ENCODE measurements at places on chromosomes 5 and 9.

DNA sequence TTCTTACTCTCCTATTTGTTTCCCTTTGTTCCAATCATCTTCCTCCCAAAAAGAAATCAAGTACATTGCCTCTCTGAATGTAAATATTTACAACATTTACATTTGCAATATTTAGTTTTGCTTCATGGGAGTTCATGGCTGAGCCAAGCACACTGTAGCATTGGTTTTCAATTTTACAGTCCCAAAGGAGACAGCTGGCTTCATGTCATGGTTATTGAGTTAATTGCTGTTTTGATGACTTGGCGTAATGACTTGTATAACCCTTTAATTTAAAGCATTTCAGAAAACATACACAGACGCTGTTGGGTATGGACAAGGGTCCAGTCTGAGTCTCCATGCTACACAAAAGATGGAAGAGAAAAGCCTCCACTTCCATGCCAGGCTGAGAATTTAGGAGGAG is 25.6 kb upstream of the VLDLR start:
- no peak for DNase-seq

DNA sequence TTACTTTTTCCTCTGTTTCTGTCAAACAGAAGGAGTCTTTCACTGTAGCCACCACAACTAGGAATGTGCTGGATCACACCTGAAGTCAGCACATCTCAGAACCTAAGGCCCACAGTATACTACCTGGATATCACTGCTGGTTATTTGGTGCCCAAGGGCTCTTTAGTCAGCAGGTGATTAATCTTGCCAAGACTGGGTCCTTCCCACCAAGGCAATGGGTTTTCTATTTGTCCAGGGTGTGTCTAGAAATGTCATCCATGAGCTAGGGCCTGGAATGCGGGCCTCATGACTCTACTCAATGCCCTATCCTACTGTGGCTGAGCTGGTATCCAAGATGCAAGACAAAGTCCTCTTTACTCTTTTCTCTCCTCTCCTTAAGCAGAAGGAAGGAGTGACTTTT is 9.8 kb upstream of the PCDHAC1 start:
- no peak for DNase-seq

- no peak for DNase-seq
These were observed 28.3 kb downstream of the JAK2 start for GRCh38 chr9:5013374-5013773.

DNA sequence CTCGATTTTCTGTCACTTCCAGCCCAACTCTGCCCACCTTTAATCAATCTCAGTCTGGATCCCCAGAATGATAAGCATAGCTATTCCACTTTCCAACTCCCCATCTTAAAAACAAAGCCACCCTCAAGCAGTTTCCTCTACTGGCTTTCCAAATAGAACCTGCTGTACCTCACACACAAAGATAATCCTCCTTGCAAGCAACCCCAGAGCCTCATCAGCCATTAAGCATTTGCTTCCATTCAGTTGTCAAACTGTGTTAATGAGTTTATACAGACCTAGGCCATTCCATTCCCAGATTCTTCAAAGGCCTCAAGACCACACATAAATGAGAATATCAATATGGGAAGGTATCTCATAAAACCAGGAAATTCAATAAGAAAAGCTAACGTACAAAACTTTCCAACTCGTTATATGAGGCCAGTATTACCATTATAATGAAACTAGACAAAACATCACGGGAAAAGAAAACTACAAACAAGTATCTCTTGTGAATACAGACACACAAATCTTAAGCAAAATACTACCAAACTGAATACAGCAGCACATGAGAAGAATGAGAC is 86.8 kb downstream of the DROSHA start:
- DNase-seq = no peak

Measured in GM13976 (cell line).